ENCODE measurements at places on chromosomes 5 and 9.

GRCh38 chr9:130766927-130767307, 68.1 kb upstream of the ABL1 start:
- DNase-seq = no peak

DNA sequence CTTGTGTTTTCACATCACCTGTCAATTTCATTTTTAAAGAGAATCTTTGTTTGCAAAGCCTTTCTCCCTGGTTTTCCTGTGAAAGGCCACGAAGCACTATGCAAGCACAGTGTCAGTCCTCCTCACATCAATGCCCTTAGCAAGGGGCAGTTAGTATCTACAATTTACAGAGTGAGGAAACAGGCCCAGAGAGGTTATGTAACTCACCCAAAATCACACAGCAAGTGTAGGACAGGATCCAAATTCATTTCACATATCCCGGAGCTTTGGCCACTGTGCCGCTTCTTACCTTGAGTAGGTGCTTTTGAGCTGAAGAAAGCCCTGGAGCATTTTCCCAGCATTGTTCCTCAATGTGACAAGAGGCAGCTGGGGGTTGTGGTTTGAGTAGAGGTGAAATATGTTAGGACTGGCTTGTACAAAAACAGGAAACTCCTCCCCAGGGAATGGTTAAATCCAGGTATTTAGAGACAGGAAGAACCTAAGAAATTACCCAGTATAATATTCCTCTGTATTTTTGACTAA, 283.8 kb downstream of the NTRK2 start:
- no peak for DNase-seq

- no peak for DNase-seq
These were observed 93.7 kb downstream of the OR2K2 start for GRCh38 chr9:111236332-111236731.

DNA sequence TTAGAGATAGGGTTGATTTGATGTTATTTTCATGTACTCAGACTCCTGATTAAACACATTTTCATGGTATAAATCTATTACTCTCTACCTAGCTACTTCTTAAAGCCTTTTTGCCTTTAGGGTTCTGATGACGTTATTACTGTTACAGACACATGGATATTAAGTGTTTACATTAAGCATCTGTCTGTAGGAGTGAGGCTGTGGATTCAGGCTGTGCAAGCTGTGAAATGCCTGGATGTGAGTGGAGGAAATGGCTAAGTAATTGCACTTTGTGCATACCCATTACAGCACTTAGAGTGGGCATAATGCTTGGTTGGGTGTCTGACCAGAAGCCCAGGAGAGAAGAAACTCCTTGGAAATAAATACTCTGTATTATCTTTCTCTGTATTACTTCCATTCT, 186.8 kb downstream of the SNX18 start:
- no peak for DNase-seq

- no peak for DNase-seq
These were observed 429.0 kb downstream of the ZNF608 start for GRCh38 chr5:124317451-124317850.

Data from CD4-positive, alpha-beta T cell treated with Interleukin-17A for 4 hours (primary cell).